NCI-H1694 treated with DMSO at 0.1 percent for 48 hours (cell line): ENCODE measurements at places on chromosomes 7 and 10.

- DNase-seq, result no peak
Measured at GRCh38 chr7:27697861-27698430, 35.3 kb upstream of the HIBADH start.

DNA sequence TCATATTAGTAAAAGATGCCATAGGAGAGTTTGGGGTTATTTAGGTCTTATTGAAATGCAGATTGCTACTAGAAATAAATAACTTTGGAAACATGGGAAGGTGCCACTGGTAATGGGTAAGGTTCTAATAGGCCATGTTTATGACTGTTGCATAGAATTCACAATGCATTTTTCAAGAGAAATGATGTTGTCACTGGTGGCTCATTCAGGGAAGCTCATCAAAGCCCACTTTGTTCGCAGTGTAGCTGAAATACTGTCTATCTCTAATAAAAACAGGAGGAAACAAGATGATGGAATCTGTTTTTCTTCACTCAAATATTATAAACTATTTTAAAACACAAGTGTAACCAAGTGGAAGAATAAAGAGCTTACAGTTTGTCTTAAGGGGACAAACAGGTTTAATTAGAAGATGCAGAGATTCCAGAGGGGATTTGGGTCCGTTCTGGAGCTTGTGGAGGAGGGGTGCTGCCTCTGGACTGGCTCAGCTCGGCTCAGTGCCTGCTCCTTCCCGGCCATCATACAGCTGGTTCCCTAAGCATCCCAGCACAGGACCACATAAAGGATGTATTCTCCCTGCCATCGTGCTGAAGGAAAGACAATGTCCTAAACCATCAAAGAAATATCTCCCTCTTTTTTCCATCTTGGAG is 20.4 kb downstream of the OPALIN start:
- DNase-seq, result no peak

- no peak for DNase-seq
Measured at GRCh38 chr10:131909014-131909808, 8.4 kb downstream of the PPP2R2D start.

DNA sequence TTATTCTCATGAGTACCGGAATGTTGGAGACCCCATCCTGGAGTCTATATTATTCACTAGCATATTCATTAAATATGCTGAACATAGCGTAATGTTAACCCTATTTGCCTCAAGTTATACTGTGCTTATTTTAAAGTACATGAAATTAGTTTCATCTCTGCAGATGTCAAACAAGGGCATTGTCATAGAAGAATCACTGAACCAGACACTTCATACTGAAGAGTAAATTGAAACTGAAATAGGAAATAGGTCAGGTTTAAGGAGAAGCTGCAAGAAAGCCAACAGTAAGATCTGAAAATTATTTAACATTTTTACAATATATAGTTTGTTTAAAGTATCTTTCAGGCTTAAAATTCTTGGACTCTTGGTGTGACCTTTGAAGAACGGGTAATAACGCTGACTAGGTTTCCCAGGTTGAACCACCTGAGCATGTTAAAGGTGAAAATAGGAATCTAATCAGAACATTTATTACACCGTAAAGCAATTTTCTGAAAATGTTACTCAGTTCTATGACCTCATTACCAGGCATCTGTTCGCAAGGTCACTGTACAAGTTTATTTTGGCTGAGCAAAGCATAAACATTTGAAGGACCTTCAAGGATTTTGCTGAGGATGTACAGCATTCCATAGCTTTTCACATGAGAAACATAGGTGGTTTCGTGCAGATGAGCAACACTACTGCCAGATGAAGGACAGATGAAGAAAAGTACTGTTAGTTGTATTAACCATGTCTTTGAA is 82.7 kb downstream of the REEP3 start:
- DNase-seq, result no peak

- no peak for DNase-seq
Measured at GRCh38 chr10:114879093-114879492, 57.5 kb downstream of the FHIP2A start.

DNA sequence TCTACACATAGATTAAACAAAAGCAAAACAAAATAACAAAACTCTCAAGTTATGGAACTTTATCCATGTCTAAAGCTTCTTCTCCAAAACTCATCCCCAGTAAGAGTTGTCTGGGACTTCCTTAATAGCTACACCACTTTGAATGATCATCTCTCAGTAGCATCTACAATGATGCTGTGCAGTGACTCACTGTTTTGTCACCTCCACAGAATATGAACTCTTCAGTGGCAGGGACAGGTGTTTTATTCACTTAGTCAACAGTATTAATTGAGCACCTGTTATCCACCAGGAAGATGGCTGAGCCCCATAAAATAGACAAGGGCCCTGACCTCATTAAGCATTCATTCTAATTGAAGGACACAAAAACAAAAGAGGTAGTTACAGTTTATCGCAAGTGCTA is 350.7 kb downstream of the ELMO1 start:
- DNase-seq, result no peak

GRCh38 chr7:112283382-112283910 is 77.0 kb downstream of the ZNF277 start:
- no peak for DNase-seq

GRCh38 chr10:8670461-8670860 is 616.0 kb downstream of the GATA3 start:
- no peak for DNase-seq
